Cortex of kidney (tissue), 1 donor: ENCODE measurements at places on chromosomes 7 and 10.

DNA sequence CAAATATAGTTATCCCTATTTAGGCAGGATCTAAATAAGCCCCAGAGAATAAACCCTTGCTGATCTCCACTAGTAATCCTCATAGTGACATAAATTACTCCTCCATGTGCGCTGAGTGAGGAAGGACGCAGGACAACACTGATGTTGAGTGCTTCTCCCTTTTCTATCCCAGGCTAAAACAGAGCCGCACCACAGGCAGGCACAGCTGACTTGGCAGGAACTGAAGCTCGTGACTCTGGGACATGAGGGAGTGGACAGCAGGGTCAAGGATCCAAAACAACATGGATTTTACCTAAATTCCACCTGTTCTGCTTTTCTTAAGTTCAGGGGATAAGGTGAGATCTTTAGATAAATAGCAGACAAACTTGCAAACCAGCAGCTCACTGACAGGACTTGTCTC lies 46.0 kb downstream of the VOPP1 start:
- no peak for DNase-seq

DNA sequence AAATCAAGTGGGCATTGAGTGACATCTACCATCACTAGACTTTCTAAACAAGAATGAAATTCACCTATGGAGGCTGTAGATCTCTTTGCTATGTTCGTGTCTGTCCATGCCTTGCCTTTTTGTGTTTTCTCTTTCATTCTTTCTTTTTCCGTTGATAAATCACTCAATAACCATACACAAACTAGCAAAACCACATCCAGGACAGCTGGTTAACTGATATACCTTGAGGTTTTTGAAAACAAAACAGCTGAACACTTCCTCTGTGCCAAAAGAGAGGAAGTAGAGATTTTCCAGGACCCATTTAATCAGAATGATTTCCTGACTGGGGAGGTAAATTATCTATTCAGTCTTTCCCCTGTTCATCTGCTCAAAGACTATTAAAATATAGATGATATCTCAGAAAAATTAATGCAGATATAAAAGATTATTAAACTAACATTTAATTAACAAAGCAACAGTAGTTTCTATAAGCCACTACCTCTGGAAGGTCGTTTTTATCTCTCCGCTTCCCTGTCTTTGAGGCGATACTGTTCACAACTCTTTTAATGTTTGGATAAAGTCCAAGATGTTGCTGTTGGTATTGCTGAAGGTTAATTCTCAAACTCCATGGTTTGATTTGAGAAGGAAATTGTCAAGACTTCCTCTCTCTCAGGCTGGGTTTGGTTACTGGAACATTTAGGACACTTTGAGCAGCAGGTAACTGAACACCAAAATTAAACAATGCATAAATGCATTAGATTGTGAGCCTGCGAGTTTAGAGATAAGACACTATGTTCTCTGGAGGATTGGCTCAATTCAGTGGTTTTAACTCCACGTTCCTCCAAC lies 24.4 kb upstream of the C10orf67 start:
- no peak for DNase-seq

DNA sequence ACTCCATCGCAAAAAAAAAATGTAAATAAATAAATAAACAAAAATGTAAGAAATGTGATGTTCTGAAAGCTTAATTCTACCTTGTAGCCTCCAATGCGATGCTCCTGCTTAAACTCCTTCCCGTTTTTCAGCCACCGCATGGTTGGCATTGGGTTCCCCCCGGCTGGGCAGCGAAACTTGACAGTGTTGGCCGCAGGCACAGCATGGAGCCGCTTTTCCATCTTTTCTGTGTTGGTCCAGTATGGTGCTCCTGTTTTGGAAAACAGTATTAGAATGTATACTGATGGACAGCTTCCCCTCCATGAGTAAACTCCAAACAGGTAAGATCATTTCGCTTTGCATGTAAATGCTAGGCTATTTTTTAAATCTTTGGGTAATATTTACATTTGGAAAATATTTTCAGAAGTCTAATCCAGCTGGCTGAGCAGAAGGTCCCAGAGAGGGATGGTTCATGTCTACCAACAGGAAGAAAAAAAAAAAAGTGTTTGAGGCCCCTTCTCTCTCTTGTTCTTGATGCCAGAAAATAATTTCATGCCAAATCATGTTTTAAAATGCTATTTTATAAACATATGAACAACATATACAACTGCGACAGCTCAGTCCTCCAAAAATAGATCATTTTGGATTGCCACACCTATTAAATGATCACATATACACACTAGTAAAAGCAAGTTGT lies 46.9 kb downstream of the FGFR2 start:
- no peak for DNase-seq

DNA sequence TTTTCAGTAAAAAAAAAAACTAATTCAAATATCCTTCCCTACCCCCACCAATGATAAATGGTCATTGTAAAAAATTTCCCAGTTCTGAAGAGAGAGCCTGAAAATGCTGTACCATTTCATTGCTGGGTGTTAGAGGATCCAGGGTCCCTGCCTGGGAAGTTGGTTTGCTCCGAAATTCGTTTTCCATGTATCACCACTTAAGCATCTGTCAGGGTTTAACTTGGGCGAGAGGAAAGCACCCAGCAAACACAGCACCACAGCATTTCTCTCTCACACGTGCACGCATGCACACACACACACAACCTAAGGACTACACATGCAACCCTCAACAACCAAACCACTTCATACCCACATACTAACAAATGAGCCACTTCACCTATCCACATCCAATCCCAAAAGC lies 42.1 kb upstream of the EMX2 start:
- DNase-seq: no peak

DNA sequence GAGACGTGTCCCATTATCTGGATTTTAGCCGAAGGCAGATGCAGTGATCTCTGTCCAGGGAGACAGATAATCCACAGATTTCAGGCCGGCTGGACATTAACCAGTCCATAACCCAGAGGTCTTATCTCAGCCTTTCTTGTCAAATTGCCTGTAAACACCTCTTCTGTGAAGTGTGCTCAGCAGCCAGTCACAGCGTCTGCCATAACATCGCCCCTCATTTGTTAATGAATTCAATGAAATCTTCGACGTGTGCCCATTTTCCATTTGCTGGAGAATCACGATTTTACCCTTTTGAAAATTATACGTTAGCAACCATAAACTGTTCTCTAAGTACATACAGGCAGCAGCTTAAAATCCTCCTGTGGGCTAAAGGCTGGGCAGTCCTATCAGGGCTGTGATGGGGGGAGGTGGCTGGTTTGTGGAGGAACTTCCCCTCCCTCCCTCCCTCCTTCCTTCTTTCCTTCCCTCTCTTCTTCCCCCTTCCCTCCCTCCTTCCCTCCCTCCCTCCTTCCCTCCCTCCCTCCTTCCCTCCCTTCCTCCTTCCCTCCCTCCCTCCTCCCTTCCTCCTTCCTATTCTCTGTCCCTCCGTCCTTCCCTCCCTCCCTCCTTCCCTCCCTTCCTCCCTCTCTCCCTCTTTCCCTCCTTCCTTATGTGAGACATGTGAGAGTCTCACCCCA lies 26.6 kb upstream of the FAM20C start:
- DNase-seq: no peak

- DNase-seq: no peak
Observed at GRCh38 chr7:15801551-15801950, 115.1 kb upstream of the MEOX2 start.

DNA sequence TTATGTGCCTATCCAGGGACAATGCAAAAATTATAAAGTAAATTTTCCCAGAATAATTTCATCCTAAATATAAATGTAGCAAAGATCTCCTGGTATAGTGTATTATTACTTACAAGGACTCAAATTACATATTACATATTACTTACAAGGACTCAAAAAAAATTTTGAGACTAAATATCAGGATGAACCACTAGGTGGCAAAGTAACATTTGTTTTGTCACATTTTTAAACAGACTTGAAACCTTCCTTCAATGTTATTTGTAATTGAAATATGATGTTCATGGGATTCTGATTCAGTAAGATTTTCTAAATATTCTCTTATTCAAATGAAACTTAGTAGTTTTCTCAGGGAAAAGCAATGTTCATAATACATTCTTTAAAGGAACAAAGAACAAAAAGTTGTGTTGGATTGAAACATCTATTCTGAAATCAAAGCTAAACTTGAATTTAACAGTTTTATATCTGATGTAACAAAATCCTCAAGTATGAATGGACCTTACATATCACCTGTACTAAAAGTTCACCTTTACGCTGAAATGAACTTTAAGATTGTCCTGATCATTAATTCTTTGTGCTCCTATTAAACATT lies 74.3 kb upstream of the GNAI1 start:
- no peak for DNase-seq

- no peak for DNase-seq
Observed at GRCh38 chr10:111076191-111076681, 593 bp upstream of the ADRA2A start.

DNA sequence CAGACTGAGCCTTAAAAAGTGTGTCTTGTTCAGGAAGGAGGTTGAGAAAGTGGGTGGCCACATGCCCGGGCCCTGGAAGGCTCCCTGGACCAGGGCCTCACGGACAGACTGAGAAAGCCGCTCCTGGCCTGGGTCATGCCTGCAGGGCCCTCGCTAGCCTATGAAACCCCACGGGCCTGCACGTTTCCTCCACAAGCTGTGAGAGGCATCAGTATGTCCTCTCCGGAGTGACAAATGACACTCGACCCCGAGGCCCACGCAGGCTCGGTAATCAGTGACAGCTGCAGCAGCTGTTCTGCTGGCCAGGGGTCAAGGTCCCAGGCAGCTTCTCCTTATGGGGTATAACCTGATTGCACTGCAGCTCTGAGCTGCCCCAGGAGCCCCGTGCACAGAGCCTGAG lies 47.6 kb downstream of the ASB13 start:
- DNase-seq: no peak

DNA sequence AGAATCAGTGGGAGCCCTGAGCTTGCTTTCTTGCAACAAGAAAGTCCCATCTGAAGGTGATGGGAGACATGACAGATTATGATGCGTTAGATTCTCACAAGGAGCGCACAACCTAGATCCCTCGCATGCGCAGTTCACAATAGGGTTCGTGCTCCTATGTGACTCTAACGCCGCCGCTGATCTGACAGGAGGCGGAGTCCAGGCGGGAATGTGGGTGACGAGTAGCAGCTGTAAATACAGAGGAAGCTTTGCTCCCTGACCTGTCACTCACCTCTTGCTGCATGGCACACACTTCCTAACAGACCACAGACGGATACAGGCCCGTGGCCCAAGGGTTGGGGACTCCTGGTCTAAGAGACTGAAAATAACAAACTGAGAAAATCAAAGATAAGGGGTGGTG lies 1163.4 kb upstream of the AUTS2 start:
- DNase-seq: no peak

- DNase-seq: no peak
Observed at GRCh38 chr10:34403512-34403911, 411.6 kb downstream of the PARD3 start.

DNA sequence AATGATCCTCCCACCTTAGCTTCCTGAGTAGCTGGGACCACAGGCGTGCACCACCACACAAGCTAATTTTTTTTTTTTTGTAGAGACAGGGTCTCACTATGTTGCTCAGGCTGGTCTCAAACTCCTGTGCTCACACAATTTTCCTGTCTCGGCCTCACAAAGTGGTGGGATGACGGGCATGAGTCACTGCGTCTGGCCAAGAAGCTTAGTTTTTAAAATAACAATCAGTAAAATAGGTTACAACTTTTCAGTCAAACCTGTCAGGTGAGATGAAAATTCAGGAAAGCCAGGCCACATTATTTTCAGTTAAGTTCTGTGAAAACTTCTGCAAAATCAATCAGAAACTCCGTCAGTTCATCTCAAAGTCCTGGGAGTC lies 55.4 kb downstream of the FAM241B start:
- no peak for DNase-seq

GRCh38 chr10:122744257-122744656 lies 44.6 kb upstream of the C10orf120 start:
- DNase-seq: no peak

DNA sequence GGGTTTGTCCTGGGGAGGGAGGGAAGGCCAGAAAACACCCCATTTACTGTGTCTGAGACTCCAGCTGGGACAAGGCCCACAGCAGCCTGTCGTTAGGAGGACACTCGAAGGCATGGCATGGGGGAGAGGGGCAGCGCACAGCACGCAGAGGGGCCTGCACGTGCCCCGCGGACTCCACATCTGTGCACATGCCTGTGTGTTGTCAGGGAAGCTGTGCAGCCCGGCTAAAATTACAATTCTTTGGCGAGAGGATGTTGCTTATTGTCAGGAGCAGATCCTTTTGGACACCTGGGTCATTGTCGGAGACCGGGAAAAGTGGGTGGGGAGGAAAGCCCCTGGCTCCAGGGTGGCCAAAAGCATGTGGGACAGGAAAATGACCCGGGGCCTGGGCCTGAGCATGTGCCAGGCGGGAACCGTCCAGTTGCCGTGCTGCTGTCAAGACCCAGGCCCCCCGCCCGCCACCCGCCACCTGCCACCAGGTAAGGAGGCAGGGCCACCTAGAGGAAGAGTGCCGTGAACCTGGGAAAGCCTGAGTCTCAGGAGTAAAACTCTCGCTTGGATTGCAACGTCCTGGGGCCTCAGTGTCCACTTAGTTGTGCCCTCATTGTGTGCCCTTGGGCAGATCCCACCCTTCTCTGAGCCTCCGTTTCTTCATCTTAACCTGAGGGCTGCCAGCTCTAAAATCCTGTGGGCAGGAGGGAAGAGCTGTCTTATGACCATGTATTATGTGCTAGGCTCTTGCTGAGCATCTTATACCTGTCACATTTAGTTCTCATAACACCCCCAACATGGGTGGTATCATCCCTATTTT lies 7.2 kb downstream of the VSIR start:
- DNase-seq: no peak

DNA sequence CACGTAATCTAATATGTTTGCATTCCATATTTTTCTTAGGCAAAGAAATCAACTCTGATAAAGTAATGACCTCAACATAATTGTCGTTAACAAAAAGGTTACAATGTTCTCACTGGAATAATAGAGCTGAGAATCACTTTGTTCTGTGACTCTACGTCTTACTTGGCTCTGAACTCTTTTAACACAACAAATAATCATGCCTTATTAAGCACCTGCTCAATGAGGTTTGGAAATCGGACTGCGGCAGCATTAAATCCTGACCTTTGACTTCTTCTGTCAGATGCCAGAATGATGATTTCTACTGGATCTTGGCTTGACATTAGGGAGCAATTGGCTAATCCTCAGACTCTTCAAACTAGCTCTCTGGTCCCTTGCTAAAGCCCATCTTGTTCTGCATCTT lies 233.6 kb downstream of the SEMA3D start:
- DNase-seq: no peak

- DNase-seq: no peak
Observed at GRCh38 chr7:40570223-40570622, 435.4 kb downstream of the SUGCT start.
